ENCODE measurements at places on chromosomes 7 and 10.
A peak's percentile ranks its signal among the peaks of the same experiment; 100 is the strongest.

- DNase-seq: no peak
Observed at GRCh38 chr10:123478116-123478515, 188.0 kb upstream of the GPR26 start.

- peak; percentile 24 for DNase-seq
Observed at GRCh38 chr7:127393368-127394058, 1.0 kb upstream of the ZNF800 start.

- no peak for DNase-seq
Observed at GRCh38 chr7:1814089-1814811, 144.2 kb downstream of the ELFN1 start.

- no peak for DNase-seq
Observed at GRCh38 chr10:12334186-12334530, 15.2 kb upstream of the CAMK1D start.

GRCh38 chr7:133910761-133911160 lies 216.4 kb upstream of the LRGUK start:
- no peak for DNase-seq

DNA sequence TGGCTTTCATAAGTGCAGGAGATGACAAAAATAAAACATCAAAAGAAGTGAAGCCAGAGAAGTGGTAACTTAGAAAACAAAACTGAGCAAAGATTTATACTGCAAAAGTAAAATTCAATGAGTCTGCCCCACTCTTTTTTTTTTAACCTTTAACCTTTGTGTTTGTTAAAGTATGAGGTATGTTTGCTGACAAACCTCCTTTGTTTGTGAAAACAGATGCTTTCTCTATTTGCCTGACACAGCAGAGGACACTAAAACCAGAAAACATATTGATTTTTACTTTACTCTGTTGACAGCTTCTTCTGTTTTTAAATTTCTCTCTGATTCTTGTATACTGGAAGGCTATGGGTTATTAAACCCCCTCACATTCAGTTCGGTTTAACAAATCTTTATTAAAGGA lies 57.6 kb downstream of the SGMS1 start:
- no peak for DNase-seq

DNA sequence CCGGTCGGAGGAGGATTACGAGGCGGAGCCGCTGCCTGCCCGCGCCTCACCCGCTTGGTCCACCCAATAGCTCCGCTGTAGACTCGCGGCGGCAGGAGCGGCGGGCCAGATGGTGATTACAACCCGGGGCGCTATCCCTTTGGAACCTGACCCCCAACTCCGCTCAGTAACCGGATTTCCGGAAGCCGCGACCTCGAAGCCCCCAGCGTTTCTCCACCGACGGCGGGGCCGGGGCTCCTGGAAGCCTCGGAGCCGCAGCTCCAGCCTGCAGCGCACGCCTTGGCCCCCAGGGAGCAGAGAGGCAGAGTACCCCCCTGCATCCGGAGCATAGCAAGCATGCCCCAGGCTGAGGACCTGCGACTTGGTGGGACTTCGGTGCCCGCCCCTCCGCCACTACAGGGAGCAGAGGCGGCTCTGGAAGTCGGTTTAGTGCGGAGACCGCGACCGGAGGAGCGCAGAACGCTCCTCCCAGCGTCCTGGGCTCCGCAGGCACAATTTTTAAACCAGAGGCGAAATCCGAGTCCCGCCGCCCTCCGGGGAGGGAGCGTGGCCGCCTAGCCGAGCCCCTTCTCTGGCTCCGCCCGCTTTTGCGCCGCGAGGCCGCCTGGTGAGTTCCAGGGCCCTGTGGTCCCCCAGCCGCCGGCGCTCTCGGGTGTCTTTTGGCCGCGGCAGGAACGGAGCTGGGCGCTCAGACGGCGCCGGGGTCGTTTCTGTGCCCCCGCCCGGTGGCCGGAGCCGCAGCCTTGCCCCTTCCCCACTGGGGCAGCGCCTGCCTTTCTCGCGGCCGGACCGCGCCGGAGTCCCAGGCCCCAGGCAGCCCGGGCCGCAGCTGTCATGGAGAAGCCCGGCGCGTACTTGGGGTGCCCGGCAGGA lies 28.2 kb upstream of the BMS1 start:
- no peak for DNase-seq

- DNase-seq: no peak
Observed at GRCh38 chr10:49585387-49585786, 24.7 kb upstream of the SLC18A3 start.

- DNase-seq: peak; percentile 74
Observed at GRCh38 chr7:128883622-128884448, 21.2 kb downstream of the ATP6V1F start.

DNA sequence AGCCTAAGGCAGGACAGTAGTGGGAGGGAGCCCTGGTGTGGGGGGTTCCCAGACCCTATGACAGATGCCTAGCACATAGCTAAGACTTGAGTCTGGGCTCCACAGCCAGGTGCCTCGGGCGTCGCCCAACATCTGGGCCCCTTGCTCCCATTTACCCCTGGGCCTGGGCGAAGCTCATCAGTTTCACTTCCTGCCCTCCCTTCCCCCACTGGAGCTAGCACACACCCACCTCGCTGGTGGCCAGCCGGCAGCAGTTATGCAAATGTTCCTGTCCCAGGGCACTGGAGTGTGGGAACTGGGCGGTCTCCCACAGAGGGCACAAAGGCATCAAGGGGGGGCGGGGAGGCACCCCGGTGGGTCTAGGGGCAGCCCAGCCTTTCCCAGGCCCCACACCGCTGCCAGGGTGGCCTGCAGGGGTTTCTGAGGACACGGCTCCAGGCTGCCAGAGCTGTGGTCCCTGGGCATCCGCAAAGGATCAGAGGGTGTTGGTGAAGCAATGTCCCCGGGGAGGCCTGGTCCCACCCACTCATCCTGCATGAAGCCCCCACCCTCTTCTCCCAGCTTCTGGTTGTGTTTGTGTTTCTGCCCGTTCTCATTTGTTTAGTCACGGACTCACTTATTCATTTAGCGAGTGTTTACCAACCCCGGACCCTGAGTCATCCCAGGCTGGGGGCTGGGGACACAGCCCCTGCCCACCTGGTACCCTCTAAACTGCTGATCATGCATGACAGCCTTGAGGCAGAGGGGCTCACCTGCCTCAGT lies 20.4 kb downstream of the SH2B2 start:
- no peak for DNase-seq

DNA sequence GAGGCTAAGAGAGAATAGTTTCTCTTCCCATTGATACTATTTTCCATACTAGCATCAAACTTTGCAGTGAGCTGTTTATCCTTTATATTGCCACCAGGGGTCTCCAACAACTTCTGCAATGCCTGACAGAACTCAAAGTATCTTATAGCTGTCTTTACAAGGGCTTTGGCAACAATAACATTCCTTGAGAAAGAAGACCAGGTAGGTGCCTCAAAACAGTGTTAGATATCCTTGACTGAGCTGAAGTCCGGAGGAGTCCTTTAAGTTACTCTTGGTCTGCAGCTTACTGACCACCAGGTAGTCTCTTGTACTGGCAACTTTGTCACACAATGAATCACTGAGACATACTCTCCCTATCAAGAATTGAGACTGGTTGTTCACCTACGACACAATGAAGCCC lies 30.0 kb upstream of the TES start:
- DNase-seq: no peak

DNA sequence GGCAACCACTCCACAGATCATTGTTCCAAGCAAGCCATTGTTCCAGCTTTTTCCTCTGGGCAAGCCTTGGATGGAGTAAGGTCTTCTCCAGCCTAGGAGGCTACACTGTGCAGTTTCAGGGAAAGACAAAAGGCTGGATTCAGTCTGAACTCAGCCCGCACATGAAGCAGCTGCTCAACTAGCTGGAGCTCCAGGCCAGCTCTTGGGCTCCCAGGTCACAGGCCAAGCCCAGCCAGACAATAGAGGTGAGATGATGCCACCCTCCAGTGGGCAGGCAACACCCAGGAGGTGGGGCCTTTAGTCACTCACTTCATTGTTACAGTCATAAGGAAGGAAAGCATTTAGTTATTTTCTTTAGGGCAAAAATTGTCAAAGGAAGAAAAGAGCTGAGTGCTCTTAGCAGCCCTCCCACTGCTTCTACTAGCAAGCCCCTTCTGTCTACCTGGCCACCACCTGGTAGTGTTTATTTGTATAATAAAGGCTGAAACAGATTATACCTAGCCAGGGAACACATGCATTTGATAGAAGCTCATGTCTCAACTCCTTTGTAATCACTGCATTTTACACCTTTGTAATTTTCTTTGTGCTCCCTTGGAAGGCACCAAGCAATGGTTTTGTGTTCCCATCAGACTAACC lies 253.4 kb downstream of the WDR11 start:
- DNase-seq: no peak

DNA sequence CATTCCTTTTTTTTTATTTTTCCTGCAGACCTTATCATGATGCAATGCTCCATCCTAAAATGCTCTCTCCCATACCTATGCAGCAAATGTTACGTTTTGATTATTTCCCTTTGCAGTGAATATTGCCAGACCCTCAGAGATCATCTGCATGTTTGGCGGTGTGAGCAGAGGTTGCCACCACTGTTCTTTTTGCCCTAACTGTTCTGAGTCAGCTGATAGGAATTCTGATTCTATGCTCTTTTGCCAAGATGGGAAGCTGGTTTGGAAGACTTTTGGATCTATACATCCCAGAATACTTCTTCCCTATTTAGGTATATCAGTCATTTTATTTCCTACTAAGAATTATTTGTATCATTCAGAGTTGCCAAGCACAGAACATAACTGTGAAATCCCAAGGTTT lies 130.5 kb downstream of the KLF6 start:
- no peak for DNase-seq

DNA sequence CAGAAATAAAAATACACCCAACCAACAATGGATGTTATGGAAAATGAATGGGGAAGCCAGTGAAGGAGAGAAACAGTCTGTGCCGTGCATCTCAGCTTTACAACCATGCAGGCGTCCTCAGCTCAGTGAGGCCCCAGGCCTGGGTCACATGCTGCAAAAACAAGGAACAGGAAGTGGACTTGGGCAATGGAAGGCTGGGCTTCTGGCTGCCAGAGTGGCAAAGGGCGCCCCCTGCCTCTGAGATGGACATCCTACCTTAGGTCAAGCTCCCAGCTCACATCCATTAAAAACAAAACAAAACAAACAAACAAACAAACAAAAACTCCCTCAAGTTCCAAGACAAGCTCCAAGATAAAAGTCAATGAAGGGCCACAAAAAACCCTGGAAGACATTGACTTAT lies 54.7 kb upstream of the AFAP1L2 start:
- DNase-seq: no peak

- DNase-seq: no peak
Observed at GRCh38 chr10:80613466-80614170, 75.9 kb downstream of the SH2D4B start.

DNA sequence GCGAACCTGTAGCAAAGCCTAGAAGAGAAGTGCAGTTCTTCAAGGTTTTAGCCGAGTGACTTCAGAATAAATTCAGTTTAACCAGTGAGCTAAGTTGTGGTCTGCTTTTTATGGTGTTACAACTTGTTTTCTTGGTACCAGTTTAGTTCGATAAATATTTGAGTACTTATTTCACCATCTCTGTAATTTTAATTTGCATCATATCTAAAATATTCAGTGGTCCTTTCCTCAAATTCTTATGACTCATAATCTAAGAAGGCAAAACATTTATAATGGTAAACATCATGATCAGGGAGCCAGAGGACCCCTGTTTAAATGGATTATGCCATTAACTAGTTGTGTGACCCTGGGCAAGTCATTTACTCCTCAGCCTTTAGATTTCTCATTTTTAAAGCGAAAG lies 4.1 kb upstream of the BMPER start:
- DNase-seq: no peak

DNA sequence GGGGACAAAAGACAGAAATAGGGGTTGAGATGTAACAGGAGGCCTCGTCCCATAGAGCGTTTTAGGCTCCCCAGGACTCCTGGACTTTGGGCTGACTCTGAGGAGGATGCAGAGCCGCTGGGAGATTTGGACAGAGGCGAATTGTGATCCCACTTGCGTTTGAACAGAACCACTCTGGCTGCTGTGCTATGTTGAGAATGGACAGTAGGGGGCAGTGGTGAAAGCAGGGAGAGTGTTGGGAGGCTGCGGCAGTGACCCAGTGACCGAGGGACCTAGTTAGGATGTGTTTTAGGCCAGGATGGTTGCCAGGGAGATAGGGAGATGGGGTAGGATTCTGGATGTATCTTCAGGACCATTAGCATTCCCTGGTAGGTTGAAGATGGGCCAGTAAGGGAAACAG lies 271.6 kb downstream of the CCDC3 start:
- DNase-seq: no peak

GRCh38 chr7:150867605-150868004 lies 15.3 kb downstream of the AOC1 start:
- DNase-seq: no peak

- DNase-seq: no peak
Observed at GRCh38 chr7:135194494-135195095, 16.7 kb downstream of the WDR91 start.
